ENCODE measurements at places on chromosomes 6 and 20. TPM values are rescaled to one million over a fixed set of nuclear protein-coding genes. Genes with fewer than 3 reads are reported as not detected.

NUDT3 gene
- polyA plus RNA-seq: 8.9 TPM

DNA sequence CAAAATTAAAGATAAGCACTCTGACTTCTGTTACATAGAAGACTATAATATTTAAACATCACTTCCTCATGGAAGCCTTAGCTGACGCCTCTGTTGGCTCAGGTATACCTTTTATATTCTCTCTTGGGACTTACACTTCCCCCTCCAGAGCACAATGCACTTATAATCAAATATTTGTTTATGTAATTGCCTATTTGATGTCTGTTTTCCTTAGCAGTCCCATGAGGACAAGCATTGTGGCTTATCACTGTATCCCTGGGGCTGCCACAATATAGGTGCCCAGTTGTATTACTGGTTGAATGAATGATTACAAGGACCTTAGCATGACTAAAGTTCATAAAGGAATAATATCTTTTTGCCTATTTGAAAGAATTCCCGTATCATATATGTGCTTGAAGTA is 186.7 kb upstream of the VGLL2 start:
- DNase-seq: no peak

DNA sequence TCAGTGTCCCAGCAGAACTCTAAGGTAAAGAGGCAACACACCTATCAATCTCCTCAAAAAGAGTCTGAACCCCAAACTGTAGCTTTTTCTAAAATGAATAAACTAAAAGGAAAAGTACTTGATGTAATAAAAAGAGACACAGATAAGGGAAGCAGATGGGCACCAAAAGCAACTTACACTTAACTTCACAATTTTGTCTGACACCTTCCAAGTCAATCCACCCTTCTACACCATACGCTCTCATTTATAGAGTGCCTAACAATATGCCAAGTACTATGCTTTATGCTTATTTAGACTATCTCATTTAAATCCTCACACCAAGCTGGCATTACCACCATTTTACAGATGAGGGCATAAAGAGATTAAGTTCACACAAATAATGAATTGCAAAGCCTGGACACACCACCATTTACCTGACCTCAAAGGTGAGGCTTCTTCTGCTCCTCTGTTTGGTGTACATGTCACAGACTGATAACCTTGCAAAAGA is 90.6 kb upstream of the DST start:
- DNase-seq: no peak

GRCh38 chr6:100678027-100678426 is 203.1 kb downstream of the ASCC3 start:
- peak; percentile 9 for DNase-seq

GRCh38 chr6:5752391-5752680 is 254.4 kb downstream of the NRN1 start:
- peak; percentile 91 for DNase-seq

DNA sequence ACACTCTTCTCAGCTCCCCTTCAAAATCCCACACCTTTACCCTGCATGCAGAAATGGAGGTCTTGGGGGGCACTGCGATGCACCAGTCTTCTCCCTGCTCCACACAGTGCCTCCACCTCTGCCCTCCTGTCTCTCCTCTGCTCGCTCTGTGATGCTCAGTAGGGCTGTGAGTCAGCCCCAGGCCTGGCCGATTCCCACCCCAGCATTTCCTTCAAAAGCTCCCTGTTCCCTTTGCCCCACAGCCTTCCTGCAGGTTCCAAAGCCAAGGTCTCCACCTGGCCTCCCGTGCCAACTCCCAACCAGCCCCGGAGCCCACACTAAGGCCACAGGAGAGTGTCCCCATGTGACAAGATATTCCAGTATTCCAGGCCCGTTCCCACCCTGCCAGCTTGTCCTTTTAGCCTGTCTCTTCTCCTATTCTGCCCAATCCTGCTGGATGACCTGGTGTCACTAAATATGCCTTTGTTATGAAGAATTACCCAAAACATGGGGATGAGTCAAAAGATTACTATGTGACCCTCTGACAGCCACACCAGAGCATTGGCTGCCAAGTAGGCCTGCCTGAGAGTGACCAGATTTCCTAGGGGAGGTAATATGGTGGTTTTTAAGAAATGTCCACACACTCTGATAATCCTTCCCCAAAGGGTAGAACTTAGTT is 118.9 kb upstream of the NXT1 start:
- peak; percentile 72 for DNase-seq

GRCh38 chr6:4962905-4963304 is 40.9 kb downstream of the RPP40 start:
- DNase-seq: peak; percentile 23

BPIFB4 gene
- not detected for polyA plus RNA-seq

HSPA1L gene
- polyA plus RNA-seq: 0.85 TPM

GRCh38 chr6:17589406-17590096 is 10.6 kb upstream of the FAM8A1 start:
- DNase-seq: peak; percentile 96

B4GALT5 gene
- 4.2 TPM for polyA plus RNA-seq

DNA sequence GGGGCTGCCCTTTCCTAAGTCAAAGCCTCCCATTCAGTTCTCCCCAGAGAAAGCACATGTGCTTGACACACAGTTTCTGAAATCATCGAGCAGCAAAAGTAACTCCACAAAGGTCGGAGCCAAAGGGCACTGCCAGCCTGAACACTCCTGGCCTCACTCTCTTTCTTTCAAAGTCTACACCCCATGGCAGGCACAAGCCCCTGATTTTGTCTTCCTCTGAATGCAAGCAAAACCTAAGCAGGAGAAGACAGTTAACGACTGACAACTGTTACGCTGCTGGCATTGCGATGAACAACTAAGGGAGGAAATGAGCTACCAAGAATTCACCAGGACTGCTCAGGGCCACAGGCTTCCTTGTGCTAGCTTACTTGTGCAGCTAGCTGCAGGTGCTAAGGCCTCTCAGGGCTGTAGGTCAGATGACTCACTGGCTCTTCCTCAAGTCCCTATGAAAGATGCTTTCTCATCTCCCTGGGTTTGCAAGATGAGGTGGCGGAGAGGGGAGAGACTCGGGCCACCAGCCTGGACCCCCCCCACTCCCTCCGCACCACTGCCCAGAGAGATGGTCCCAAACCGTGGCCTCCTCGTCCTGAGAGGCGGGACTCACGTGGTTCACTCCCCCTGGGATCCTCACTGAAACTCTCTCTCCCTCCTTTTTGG is 208.2 kb downstream of the DLL1 start:
- DNase-seq: no peak

HS3ST5 gene
- polyA plus RNA-seq: not detected

MED23 gene
- 16.9 TPM for polyA plus RNA-seq

GPR6 gene
- not detected for polyA plus RNA-seq

- DNase-seq: peak; percentile 7
These were observed 29.1 kb downstream of the HECA start for GRCh38 chr6:139164001-139164400.

Measured in GM23248 (cell line).